ENCODE measurements at places on chromosomes 5 and 9.

DNA sequence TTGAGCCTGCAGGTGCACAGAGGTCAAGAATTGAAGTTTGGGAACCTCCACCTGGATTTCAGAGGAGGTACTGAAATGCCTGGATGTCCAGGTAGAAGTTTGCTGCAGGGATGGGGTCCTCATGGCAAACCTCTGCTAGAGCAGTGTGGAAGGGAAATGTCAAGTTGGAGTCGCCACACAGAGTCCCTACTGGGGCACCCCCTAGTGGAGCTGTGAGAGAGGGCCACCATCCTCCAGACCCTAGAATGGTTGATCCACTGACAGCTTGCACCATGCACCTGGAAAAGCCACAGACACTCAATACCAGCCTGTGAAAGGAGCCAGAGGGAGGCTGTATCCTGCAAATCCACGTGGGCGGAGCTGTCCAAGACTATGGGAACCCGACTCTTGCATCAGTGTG lies 78.0 kb downstream of the GABRA1 start:
- DNase-seq = no peak

GRCh38 chr9:105286098-105286497 lies 41.6 kb downstream of the SLC44A1 start:
- no peak for DNase-seq

DNA sequence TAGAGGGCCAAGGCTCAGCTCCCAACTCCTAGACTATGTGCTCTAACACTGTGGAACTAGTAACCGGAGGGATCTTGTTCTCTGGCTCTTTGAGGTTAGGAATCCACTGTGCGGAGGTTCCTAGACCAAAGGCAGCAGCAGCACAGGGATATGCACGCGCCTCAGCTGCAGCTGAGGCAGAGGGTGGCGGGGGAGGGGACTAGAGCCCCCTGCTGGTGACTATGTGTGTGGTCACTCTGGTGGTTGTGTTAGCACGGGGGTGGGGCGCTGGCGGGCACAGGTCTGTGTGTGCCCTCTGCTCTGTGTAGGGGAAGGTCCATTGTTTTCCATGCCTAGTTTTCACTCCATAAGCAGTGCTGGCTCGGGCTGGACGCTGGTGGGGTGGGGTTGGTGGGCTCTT lies 458.0 kb upstream of the IZUMO3 start:
- no peak for DNase-seq

GRCh38 chr9:109868722-109869121 lies 88.7 kb downstream of the PALM2AKAP2 start:
- no peak for DNase-seq

DNA sequence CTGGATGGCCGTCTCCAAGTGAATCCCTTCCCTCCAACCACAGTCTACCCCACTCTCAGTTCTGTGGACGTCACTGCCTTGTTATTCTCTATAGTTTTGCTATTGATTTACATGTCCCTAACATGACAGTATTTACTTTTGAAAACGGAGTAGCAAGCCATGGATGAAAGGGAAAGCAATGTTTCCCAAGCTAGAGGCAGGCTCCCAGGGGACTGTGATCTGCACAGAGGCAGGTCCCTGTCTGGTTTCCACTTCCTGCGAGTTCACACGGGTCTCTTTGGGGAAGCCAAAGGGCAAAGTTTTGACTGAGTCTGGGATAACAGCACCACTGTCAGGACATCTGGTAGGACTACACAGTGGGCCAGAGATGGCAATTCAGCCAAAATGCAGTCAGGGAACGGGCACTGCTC lies 12.7 kb downstream of the C9orf153 start:
- DNase-seq = no peak

- no peak for DNase-seq
These were observed 22.3 kb downstream of the PDE8B start for GRCh38 chr5:77232574-77233358.

- no peak for DNase-seq
These were observed 724.0 kb upstream of the ZNF608 start for GRCh38 chr5:125470280-125470902.

DNA sequence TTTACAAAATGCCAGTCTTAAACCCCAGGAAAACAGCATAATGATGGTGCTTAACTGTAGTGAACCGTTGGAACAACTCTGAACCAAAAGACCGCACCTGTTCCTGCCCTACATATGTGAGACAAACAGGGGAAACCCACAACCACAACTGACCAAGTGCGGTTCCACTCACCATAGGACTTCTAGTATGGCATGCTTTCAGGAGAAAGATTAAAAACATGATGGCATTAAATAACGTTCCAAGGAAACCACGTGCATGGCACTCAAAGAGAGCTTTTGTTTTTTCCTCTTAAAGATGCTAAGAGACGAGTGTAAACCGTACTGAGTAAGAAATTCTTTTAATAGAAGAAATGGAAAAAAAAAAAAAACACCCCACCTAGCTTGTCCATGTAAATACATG lies 119.8 kb downstream of the SSBP2 start:
- DNase-seq = no peak

GRCh38 chr9:132605387-132605786 lies 23.0 kb downstream of the BARHL1 start:
- no peak for DNase-seq

- no peak for DNase-seq
These were observed 34.3 kb upstream of the RPS23 start for GRCh38 chr5:82312373-82312856.

GRCh38 chr9:5231212-5231611 lies at the start of gene INSL4:
TSS of gene INSL4 (plus strand) at chr9:5231419. CDS start at chr9:5231524, 105 bp downstream.
- no peak for DNase-seq

DNA sequence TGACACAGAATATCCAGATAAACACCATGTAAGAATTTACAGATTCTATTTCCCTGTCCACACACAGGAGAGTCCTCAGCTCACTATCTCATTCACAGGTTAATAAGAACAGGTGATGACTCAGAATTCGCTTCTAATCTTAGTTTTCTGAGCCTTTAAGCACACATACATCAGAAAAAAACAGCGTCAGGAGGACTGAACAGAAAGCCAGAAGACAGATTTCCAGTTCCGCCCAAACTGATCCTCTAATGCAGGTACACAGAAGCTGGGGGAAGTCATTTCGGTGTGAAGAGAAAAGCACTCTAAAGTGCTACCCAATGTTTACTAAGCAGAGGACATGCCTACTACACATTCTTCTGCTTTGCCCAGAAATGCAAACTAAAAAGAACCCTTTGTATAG lies 1.6 kb downstream of the CEMIP2 start:
- no peak for DNase-seq

- DNase-seq = no peak
These were observed 45.7 kb upstream of the IPPK start for GRCh38 chr9:92715488-92716231.

DNA sequence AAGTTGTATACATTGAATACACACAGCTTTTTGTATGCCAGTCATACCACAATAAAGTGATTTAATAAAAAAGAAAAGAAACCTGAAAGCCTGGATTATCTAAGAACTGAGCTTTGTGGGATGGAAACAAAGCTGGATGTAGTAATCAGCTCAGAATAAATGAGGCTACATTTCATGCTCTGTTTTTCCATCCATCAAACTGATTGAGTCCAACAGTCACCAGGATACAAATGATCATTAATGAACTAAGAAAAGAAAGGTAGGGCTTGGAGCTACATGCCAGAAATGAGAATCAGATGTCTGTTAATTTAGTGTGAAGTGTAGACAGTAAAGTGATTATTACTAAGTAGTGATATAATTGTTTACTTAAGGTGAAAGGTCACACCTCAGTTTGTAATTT lies 109.8 kb upstream of the TARS1 start:
- no peak for DNase-seq

All from stimulated activated CD4-positive, alpha-beta T cell treated with anti-CD3 and anti-CD28 coated beads, TNF-alpha, amount 100 ng/mL, for 1 hour (primary cell).